ENCODE measurements at places on chromosomes 6 and 20.

DNA sequence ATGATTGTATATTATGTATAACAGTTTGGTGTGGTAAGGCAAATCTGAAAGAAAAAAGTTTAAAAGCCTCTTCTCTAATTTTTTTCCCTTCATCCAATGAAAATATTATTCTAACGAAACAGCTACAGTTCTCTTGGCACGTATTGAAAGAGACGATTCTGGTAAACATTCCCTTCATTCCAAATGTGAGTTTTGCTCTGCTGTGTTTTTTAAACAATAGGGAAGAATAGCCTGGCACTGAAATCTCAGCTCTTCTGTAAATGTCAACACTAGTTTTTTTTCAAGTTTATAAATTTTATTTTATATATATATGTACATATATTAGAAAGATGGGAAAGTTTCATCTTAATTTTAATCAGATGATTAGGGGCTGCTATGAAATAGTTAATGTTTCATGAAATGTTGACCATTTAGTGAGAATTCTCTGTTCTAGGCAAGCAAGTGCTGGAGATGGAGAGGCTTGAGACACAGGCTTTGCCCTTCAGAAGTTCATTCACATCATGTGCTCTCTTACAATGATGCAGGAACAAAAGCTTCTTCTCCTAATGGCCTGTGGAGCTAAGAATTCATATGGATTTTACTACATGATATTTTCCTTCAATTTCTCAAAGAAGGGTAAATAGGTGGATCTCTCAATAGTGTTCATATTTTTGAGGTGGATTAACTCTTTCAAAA lies 4.1 kb downstream of the PAQR8 start:
- DNase-seq, result no peak

DNA sequence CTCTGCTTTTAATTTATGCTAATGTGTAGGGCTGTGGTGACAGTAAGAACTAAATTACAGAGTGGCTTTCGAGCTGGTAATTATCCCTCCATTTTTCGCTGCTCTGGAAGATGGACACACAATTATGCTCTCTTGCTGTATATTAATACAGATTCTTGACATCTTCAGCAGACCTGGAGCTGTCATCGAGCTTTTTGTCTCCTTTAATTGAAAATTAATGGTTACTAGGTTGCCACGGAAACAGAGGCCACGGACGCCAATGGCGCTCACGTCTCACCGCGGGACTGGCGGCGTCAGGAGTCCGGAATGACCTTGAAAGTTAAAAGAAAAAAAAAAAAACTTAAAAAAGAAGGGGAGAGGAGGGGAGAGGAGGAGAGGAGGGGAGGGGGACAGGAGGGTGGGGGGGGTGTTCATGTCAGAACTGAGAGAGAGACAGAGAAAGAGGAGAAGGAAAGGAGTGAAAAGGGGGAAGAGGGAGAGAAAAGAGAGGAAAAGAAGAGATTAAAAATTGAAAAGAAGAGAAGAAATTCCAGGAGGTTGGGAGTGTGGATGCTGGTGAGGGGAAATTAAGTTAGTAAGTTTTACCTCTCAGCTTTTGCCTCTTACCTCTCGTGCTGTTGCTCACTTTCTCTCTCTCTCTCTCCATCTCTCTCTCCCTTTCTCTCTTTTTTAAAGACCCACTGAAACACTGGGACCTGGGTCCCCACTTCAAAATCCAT lies 22.1 kb upstream of the FOXP4 start:
- DNase-seq, result no peak

DNA sequence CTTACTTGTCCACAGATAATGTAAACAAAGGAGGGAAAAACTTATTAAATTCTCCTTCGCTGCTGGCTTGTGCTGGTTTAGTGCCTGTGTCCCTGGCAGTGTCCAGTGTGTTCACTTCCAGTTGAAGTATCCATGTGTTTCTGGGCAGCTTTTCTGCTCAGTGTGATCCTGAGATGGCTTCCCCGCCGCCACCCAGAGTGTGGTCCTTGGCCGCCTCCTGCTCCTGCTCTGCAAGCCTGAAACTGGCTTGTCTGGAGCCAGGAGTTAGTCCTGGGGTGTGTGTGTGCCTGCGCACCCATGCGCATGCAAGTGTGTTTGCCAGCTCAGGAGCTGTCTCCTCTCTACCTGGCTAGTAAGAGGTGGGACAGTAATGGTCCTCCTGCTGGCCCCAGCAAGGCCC lies 7.2 kb downstream of the BTBD3 start:
- no peak for DNase-seq

DNA sequence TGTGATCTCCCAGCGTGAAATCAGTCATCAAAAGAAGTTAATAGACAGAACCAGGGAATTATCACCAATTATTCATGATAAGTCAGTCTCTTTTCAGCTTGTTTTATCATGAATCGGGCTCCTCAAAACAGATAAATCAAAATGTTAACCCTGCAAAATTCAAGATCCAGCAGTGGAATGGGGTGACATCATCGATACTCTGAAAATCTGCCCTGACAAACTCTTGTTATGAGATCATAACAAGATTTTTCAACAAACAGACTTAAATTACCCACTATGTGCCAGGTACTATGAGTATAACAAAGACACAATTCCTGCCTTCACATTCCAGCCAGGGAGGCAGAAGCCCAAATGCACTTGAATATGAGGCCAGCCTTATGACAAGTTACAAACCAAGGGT lies 64.4 kb downstream of the PTPRK start:
- DNase-seq, result no peak

GRCh38 chr6:24149296-24149695 lies 23.3 kb downstream of the NRSN1 start:
- no peak for DNase-seq

GRCh38 chr20:43843965-43844660 lies 70.5 kb upstream of the TOX2 start:
- no peak for DNase-seq

- DNase-seq, result no peak
Measured at GRCh38 chr20:36998652-36999051, 47.1 kb upstream of the SAMHD1 start.

GRCh38 chr6:41747256-41748101 lies at the start of gene PGC:
Gene PGC, minus strand, starts transcription at chr6:41747397. Its CDS starts 63 bp downstream, at chr6:41747334.
- DNase-seq, result no peak

GRCh38 chr6:52564856-52565255 lies 12.0 kb downstream of the TRAM2 start:
- DNase-seq, result no peak

- DNase-seq, result no peak
Measured at GRCh38 chr6:4813055-4813454, 36.9 kb downstream of the CDYL start.

DNA sequence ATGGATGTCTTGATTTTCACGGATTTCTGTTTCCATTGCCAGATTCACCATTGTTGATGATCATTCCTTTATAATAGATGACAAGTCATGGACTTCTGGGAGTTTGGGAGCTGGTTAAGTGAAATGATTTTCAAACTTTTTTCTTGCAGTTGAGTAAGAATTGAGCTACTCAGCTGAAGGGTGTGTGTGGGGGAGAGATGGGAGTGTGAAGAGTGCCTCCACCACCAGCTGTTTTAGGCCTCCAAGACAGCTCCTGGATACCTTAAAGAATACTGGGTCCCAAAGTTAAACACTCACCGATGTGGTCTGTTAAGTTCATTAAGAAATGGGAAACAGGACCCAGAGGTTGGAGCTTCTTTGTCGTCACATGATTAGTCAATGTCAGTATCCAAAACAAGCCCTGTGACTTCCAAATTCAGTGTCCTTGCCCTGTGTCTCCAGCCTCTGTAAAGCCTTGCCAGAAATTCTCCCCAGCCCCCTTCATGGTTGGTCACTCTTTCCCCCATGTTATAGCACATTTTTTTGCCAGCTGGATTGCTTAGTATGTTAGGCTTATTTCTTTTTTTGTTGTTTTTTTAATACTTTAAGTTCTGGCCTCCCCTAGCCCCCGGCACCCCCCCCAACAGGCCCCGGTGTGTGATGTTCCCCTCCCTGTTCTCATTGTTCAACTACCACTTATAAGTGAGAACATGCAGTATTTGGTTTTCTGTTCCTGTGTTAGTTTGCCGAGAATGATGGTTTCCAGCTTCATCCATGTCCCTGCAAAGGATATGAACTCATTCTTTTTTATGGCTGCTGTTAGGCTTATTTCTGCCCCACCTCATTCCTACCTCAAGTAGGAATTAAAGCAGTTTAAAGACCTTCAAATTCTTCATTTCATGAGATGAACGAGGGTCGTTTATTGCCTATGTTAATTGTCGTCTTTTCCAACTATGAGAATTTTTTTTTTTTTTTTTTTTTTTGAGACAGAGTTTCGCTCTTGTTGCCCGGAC lies 26.9 kb downstream of the BICRAL start:
- no peak for DNase-seq

DNA sequence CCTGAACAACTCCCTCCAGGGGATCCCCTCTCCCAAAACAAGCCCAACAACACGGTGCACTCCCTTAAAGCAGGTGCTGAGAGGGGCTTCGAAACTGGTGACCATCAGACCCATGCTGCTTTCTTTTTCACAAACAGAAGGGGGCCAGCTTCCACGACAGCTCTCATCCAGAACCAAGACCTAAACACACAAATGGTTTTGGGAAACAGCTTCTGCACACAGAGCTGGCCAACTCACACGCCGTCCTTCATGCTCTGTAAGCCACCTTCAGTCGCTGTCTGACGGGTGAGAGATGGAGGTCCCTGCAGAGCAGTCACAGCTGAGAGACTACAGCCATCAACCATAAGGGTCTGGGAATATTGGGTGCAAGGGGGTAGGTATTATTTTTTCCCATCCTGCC lies 76.3 kb downstream of the ZMYND8 start:
- no peak for DNase-seq

DNA sequence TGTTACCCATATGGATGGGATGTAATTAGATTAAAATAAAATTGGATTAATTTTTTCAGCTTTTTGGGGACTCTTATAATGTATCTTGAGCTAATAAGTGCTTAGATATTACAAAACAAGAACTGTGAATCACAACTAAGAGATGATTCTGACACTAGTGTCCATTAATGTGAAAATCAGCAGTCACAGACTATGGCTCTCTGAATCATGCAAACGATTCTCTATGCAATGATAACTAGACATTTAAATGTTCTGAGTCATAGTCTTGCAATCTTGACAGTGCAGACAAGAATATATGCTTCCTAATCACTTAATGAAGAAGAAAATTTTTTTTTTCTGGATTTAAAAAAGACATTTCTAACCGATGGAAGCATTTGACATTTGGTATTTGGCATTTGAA lies 82.2 kb upstream of the OPRM1 start:
- no peak for DNase-seq

- no peak for DNase-seq
Measured at GRCh38 chr6:18742406-18742805, 355.3 kb downstream of the RNF144B start.

- no peak for DNase-seq
Measured at GRCh38 chr20:37622728-37623127, 71.1 kb upstream of the CTNNBL1 start.

DNA sequence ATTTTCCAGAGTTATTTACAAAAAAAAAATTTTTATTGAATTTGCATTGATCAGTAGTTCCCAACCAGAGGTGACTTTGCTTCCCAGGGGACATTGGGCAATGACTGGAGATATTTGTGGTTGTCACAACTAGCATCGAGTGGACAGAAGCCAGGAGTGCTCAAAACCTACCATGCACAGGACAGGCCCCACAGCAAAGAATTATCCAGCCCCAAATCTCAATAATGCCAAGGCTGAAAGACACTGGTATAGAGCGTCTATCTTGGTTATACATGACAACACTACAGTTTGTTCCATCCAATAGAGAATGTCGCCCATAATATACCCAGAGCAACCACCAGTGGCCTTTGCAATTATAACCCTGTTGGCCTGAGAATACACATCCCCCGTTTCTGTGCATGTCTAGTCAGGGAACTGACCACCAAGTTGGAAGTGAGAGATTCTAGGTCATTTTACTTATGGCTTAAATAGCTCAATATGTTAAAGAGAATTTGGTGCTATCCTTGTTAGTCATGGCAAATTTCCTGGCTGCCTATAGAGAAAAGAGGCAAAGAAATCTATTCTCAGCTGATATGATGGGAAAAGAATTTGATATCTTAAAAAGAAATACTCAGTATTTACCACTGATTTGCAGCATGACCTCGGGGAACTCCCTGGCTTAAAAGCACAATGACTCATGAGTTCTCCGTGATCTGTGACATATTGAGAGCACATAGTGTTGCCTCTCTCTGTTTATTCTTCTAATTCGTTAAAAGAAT lies 76.0 kb upstream of the ADTRP start:
- no peak for DNase-seq

DNA sequence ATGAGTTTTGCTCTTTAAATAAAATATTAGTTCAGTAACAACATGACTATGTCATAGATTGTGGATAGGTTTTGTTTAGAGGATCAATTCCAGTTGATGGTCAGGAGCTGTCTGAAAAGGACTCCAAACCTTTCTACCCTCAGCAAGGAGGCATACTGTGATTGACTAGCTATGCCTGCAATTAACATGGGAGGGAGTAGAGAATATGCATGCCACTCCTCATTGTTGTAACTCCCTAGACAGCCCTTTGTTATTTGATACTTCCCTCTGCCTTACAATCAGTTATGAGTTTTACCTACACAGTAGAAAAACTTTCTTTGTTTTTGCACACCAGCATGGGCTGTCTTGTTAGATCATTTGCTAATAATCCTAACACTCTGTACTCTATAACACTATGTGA lies 1418.5 kb downstream of the KHDRBS2 start:
- no peak for DNase-seq

GRCh38 chr20:43440531-43440930 lies 17.2 kb upstream of the SRSF6 start:
- DNase-seq, result no peak

- no peak for DNase-seq
Measured at GRCh38 chr6:108710030-108710429, 138.2 kb upstream of the ARMC2 start.

DNA sequence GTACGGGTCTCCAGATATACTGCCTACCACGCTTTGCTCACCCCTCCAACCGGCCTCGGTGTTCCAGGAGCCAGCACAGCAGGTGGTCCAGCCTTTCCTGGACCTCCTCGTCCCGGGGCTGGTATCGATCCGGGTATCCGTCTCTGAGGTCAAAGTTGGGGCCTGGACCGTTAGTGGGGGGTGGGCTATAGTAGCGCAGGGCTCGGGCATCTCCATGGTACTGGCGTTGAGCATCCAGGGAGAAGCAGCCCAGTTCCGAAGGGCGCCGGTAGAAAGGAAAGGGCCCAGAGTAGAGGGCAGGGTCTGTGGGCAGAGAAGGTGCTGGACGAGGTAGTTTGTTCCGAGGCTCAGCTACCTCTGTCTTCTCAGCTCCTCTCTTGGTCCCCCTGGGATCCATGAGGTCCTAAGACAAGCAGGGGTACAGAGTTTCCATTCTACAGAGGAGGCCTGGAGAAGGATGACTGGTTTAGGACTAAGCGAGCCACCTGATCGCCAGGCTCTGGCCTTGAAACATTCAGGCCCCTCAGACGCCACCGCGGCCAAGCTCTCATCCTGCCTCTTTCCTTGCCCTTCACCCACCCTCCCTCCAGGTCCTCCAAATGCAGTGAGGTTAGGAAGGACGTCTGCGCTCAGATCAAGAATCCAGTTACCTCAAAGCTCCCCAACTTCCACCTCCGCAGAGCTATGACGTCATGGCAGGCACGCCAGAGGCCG lies 502 bp downstream of the DXO start:
- DNase-seq, result no peak

- DNase-seq, result no peak
Measured at GRCh38 chr20:46209930-46210671, 92.0 kb downstream of the CD40 start.
